ENCODE measurements at places on chromosomes 13 and 19. TPM values are rescaled to one million over a fixed set of nuclear protein-coding genes. Genes with fewer than 3 reads are reported as not detected.

The ZNF730 gene
- total RNA-seq, result 0.85 TPM

The FBXO27 gene
- total RNA-seq, result 1.7 TPM

The ZNF729 gene
- under 0.01 TPM for total RNA-seq

The ZNF808 gene
- total RNA-seq, result 20.9 TPM

The BRCA2 gene
- 11.5 TPM for total RNA-seq

The ATP4B gene
- not detected for total RNA-seq

The PDX1 gene
- total RNA-seq, result not detected

The MEDAG gene
- total RNA-seq, result 95.8 TPM

The LILRA5 gene
- total RNA-seq, result not detected

The IGSF23 gene
- 0.19 TPM for total RNA-seq

The ZNF492 gene
- total RNA-seq, result 1.2 TPM

The PLVAP gene
- total RNA-seq, result 0.19 TPM

The CEACAM1 gene
- not detected for total RNA-seq

The ZNF563 gene
- total RNA-seq, result 4.2 TPM

The TLE6 gene
- total RNA-seq, result 0.77 TPM

The ZNF547 gene
- 5.9 TPM for total RNA-seq

The ZNF526 gene
- total RNA-seq, result 7.6 TPM
